ENCODE measurements at places on chromosomes 2 and 18.

DNA sequence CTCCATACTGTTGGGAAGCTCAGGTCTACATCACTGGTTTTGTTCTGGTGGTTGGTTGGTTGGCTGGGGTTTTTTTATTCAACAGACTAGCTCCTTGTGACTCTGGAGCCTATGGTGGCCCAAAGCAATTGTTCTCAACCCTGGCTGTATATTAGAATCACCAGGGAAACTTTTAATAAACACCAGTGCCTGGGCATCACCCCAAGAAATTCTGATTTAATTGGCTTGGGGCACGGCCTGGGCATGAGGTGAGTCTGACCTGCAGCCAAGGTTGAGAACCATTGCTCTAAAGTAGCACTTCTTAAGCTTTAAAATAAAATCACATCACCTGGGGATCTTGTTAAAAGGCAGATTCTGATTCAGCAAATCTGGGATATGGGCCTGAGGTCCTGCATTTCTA lies 184.1 kb downstream of the C1D start:
- no peak for DNase-seq

- DNase-seq = no peak
These were observed 225.9 kb upstream of the CHST9 start for GRCh38 chr18:27411013-27411412.

GRCh38 chr2:132680544-132680943 lies 10.5 kb upstream of the LYPD1 start:
- DNase-seq = no peak

GRCh38 chr2:85926931-85927661 lies 38.3 kb upstream of the ST3GAL5 start:
- no peak for DNase-seq

DNA sequence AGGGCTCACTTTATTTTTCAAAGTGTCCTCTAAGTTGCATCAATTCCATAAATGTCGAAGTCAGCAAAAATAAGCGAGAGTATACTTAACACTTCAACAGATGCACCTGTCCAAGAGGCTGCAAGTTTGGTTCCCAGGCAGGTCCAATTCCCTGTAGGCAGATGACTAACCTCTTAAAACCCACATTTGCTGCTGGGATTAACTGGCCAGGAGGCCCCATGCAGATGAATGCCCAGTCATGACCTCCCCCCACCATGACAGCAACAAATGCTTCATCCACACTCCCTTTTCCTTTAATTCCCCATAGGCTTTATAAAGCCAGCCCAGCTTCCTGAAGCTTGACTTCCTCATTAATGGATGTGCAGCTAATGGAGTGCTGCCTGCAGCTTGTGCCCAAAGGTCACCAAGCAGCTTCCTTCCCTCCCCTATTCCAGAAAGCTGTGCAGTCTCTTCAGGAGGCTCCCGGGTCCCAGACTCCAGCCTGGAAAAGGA lies 35.7 kb downstream of the REEP1 start:
- DNase-seq = no peak

DNA sequence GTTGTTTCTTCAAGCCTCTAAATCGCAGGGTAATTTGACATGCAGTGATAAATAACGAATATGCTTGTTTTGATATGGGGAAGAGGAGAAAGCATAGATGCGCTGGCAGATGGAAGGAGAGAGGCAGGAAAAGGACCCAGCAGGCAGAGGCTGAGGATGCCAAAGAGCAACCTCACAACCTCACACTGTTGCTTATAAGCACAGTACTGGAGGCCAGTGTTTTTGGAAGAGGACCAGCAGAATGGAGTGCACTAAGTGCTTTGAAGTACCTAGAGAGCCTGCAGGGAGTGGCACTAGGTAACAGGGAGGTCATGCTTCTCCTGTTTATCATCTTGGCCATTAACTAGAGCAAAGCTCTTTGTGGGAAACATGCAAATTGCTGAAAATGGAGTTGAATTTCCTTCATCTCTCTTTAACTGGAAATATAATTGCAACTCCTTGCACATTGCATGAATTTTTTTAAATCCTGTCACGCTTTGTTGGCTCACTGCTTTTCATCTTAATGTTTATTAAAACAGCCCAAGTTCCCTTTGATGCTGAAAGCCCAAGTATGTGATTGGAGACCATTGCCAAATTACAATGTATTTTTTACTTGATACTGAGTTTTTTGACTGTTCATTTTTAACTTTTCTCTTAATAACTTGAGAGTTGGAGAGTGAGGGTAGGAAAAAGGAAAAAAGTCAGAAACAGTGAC lies 236.4 kb downstream of the LRRTM1 start:
- DNase-seq = no peak

GRCh38 chr2:20487392-20488174 lies 40.7 kb downstream of the RHOB start:
- no peak for DNase-seq

- no peak for DNase-seq
These were observed 15.9 kb downstream of the TRIB2 start for GRCh38 chr2:12732651-12733050.

DNA sequence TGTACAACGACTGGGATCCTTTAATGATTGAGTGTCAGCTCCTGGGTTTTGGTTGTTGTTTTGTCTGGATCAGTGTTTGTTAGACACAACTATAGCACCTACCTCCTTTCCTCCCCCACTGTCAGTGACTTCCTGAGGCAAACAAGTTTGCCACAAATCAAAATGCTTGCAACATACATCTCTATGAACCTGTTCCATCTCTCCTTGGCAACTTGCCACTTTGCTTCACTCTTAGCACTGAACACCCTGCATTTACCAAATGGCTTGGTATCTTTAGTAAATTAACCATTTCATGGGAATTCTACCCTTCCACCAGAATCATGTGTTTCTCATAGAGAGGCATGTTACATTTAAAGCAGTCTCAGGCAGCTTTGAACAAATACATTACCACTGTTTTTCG lies 301.1 kb upstream of the TANK start:
- DNase-seq = no peak

DNA sequence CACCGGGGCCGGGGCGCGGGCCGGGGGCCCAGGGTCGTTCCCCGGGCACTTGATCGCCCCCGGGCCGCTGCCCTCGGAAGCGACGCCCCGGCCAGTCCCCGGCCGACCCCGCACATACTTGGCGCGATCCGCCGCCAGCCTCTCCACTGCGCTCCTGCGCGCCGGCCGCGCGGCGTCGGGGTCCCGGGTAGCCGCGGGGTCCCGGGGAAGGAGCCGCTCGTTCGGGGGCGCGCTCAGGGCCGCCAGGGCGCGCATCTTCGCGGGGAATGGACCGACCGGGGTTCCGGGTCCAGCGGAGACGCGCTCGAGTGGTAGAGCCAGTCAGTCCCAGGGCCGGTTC lies 204 bp downstream of the FAM110C start:
- no peak for DNase-seq

DNA sequence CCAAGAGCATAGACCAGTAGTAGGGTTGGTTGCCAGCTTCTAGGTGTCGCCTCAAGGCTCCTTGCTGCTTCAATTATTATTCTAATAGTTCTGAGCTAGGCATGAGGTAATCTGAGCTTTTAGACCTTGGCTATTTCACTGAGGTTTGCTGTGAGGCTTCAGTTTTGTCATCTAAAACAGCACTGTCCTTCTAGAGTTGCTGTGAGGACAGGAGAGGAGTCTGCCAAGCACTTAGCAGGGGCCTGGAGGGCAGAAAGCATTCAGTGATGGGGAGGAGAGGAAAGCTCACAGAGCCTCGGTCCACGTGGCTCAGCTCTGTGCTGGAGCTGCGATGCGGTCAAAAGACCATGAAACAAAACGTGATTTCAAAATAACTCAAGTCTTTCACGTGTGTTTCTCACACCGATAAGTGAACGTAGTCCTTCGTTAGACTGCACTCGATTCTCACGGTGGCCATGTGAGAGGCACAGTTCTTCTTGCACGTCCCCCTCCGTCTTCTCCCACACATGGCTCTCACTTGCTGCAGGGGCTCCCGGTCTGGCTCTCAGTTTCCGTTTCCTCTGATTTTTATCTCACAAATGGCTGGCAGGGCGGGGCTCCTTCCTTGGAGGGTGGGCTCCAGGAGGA lies 113.7 kb downstream of the B3GNT2 start:
- DNase-seq = no peak

DNA sequence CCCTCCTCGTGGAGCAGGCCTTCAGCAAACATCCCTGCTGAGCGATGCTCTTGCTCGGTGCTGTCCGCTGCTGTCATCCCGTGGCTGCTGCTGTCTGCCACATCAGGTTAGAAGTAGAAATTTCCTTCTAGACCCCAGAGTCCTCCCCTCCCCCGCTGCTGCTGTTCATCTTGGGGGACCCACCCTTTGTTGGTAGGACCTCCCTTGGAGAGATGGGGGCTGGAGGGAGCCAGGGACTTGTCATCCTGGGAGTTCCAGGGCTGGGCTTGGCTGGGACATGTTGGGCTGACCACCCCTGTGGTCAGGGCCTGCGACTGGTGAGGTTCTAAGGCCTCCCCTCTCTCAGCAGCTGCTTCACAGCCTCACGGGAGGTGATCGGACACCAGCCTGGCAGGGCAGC lies 122.4 kb downstream of the PRKCE start:
- DNase-seq = no peak

- DNase-seq = no peak
These were observed 119.2 kb downstream of the SNTG2 start for GRCh38 chr2:1069847-1070246.

DNA sequence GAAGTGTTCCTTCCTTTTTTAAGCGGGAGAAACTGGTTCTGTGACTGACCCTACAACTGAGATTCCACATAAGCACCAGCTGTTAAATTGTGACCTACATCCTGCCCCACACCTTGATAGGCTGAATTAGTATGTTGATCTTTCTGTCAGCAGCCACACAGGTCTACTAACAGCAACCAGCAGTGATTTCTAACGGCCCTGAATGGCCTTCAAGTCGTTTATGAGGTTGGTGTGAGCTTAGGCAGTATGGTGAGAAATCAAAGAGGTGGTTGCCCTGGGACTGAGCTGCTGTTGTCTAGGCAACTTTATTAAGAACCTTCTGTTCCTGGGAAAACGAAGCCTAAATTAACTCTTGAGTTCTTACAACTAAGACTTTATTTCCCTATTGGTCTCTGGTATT lies 197.2 kb upstream of the FSHR start:
- DNase-seq = no peak

DNA sequence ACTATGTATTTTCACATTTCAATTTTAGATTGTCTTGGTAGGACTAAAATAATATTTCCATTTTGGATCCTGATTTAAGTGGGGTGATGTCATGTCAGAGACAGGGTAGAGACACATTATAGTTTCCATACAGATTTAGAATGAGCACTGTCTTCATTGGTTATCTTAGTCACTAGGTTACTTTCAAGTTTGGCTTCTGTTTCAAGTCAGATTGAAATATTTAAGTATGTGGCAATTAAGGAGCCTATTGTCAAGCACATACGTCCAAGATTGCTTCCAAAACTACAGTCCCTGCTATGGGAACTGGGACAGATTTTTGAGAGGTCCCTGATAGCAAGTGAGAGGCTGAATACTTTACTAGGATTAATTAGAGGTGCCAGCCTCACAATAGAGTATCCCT lies 89.2 kb upstream of the FAM117B start:
- no peak for DNase-seq

DNA sequence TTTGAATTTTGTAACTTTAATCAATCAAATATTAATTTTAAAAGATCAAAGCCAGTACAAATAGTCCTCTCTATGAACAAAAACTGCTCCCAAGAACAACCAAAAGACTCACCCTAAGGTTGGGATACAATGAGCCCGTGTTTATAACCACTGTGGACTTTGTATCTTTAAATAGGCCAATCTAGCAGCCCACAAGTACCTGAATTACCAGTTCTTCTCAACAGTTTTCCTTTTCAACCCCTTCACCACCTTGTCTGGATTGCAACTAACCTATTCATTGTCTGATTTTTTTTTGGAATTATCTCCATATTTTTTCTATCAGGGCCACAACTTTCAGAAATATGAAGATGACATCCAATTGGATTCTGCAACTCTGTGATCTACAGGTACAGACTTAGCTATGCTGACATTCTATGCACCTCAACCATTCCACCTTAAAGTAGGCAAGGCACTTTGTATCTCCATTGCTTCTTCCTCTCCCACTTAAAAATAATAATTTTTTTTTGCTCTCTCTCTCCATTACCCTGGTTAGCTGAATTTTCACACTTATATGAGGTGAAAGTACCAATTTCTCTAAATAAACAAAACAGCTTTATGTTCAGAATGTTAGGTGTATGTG lies 81.9 kb upstream of the MAPRE2 start:
- no peak for DNase-seq

DNA sequence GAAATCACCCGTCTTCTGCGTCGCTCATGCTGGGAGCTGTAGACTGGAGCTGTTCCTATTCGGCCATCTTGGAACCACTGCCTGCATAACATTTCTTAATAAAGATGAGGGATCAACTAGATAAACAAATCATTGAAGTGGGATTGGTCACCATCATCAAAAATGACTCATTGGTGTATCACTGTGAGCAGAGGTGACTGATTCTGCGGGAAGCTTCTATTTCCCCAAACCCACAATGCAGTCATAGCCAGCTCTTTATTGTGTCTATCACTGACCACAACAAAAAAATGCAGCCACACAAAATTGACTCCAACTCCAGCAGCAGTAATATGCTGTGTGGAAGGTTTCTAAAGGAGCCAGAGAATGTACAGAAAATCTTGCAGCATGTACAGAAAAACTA lies 630.7 kb upstream of the HS6ST1 start:
- DNase-seq = no peak

- DNase-seq = no peak
These were observed 29.1 kb downstream of the SLC4A5 start for GRCh38 chr2:74314107-74314506.

DNA sequence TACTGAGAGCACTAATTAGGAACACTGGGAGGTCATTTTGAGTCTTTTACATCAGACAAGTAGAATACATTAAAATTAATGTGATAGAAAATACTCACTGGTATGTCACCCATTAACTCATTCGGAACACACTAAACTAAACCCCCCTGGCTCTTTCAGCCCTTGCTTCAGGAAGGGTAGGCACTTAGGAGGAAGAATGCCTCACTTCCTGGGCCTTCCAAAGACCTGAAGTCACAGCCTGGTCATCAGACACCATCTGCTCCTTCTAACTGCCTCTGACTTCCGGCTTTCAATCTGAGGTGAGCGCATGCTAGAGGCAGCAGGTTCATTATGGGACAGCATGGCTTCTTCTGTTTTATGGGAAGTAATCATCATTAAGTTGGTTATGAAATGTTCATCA lies 451.4 kb downstream of the PID1 start:
- no peak for DNase-seq

DNA sequence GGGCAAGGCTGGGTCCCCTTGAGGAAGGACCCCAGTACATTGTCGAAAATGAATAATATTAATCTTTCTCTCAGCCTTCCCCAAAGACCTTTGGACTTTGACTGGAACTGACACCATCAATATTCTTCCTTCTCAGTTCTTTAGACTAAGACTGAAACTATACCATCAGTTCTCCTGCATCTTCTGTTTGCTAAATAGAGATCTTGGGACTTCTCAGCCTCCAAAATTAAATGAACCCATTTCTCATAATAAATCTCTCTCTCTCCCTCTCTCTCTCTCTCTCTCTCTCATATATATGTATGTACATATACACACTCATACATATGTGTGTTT lies 39.7 kb upstream of the VRK2 start:
- no peak for DNase-seq
